ENCODE measurements at places on chromosomes 2 and 18.
A peak's percentile ranks its signal among the peaks of the same experiment; 100 is the strongest.

DNA sequence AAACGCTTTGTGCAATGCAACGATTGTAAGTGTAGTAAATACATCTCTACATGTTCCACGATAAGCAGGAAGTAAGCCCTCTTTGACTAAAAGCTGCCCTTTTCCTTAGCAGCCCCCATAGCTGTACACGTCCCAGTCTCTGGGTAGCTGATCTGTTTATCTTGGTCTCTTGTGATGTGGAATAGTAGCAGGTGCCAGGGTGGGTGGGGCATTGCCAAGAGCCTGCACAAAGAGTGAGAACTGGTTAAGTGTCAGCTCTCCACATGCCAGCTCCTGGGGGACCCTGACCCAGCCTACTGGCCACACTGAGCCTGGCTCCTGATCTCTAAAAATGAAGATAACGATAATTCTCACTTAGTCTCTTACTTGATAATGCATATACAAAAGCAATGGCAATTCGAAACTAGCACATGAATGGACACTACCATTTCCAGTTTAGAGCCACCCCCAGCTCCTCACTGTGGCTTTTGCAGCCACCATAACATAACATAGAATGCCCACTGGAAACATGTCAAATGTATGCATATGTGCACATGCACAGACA lies 92.3 kb downstream of the MYT1L start:
- no peak for DNase-seq

DNA sequence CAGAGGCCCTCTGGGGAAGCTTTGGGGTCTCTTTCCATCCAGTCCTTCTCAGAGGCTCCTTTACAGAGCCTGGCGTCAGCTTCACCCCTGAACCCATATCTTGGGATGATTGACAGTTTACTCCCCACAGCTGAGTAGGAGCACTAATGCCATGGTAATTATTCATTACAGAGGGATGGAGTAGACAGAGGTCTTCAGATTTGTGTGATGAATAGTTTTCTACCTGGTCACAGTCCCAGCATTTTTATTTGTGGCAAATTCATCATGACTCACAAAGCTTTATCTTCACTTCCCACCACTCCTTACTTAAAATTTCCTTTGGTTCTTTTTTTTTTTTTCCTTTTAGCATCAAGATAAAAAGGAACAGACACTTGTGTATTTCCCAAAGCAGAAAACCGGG lies 104.2 kb downstream of the CCDC85A start:
- peak; percentile 18 for DNase-seq

DNA sequence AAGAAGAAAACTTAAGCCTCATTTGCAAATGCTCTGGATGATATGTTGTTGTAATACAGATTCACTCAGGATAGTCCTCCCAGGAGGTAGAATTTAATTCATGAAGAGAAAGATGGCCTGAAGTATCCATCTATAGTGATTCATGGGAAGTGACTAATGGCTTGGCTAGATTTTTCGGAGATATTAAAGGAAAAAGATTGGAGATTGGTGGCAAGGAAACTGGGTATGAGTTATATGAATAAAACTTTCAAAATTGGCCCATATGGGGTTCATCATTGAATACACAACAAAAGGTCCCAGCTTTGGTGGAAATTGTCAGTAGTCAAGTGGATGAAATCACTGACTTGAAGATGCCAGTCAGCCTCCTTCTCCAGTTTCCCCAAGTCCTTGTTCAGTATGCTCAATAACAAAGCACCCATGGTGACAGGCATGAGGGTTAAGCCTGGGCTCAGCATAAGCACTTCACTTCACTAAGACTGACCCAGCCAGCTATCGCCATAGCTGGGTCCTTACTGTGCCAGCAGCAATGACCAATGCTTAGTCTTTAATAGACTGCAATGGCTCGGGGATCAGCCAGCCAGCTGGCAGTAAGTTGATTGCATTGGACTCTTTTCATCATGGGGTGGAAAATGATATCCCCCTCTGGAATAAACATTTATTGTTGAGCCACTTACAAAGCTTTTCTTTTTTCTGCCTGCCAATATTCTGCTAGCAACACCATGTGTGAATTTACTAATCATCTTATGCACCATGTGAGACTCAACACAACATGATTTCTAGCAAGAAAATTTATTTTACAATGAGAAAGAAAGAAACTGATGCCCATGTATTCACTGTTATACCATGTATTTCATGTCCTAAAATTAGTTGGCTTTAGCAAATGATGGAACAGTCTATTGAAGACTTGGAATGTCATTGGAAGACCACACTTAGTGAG lies 176.6 kb upstream of the TACR1 start:
- peak; percentile 64 for DNase-seq

DNA sequence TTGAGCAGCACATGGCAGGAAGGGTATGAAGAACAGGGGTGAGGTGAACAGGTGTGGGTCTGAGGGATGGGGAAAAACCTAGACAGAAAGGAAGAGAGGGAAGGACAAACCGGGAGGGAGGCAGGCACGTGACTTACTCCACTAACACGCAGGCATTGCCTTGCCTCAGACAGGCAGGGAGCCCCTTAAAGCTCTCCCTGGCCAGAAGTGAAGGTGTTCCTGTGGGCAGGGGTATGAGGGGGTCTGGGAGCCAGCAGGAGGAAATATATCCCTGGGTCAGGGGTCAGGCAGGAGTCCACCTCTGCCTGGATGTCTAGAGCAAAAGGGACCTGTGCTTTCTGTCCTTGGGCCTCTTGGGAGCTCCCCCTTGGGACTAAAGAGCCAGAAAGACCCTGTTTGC lies 135.3 kb upstream of the EPAS1 start:
- DNase-seq: no peak

- DNase-seq: no peak
Observed at GRCh38 chr18:55345103-55345950, 242.7 kb downstream of the TCF4 start.

GRCh38 chr2:9761577-9761976 lies 81.7 kb upstream of the TAF1B start:
- no peak for DNase-seq

DNA sequence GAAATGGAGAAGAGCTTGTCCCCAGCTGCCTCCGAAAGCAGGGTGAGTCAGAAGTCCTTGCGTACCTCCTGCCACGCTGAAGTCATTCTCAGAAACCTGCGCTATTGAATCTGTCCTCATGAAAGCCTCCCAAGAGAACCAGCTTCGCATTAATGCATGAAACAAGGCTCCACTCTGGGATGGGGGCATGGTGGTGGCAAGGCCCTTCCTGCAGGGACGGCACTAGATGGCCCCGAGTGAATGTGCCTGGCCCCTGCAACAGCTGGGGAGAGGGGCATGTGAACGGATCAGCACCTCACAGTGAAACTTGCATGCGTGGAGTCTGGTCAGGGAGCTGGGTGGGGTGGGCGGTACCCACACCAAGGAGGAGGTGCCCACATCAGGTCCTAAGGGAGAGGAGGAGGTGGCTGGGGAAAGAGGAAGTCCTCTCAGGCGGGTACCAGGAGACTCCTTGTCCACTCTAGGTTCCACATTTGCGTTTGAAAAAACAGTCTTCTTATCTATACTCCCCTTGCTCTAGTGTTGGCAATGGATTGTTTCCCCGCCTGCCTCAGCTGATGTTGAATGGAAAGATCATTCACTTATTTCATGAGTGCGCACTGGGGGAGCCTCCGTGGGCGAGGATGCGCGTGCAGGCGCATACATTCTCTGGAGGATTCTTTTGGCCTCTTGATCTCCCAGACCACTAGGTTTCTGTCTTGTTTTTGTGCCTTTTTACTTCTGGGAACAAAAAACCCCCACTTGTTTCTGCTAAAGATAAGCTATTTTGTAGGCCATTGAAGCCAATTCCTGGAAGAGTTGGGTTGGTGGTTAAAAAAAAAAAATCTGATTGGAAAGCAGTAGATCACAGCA lies 104.7 kb downstream of the KLHL29 start:
- DNase-seq: no peak

DNA sequence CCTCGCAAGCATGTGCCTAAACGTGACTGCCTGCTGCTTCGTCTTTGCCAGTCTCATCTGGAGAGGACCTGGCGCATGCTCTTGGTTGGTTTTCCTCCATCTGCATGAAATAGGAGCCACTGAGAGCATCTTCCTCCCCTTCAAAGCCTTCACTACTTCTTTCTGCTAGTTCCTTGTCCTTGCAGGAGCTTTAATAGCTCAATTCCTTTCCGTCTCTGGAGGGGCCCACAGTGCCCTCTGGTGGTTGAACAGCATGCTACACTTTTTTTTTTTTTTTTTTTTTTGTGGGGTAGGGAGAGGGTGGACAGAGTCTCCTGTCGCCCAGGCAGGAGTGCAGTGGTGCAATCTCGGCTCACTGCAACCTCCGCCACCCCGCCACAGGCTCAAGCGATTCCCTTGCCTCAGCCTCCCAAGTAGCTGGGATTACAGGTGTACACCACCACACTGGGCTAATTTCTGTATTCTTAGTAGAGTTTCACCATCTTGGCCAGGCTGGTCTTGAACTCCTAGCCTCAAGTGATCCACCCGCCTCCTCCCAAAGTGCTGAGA lies 59.6 kb downstream of the SP110 start:
- peak; percentile 54 for DNase-seq

DNA sequence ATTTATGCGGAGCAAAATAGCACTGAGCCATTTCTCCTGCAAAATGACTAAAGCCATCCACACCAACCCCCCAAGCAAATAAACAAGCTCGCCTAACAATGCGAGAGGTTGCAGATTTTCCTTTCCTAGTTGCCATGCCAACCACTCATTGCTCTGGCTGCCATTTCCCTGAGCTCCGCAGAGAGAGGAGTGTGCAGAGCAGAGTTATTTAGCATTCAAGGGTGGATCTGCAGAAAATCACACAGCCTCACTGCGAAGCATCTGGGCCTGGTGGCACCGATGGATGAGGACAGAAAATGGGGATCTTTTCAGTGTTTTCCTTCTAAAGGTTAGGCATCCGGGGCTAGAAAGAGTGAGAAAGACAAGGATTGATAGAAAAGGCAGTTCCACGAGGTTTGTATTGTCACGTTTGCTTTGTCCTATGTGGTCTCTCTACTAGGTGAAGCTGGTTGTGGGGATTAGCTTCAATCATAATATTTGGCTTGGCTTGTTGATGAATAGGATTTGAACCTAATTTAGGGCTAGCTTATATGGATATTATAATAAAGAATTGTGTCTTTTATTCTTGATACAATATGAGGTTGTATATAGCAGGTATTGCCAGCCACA lies 110.2 kb upstream of the UNC80 start:
- no peak for DNase-seq

- no peak for DNase-seq
Observed at GRCh38 chr18:62610351-62610700, 87.5 kb downstream of the ZCCHC2 start.

DNA sequence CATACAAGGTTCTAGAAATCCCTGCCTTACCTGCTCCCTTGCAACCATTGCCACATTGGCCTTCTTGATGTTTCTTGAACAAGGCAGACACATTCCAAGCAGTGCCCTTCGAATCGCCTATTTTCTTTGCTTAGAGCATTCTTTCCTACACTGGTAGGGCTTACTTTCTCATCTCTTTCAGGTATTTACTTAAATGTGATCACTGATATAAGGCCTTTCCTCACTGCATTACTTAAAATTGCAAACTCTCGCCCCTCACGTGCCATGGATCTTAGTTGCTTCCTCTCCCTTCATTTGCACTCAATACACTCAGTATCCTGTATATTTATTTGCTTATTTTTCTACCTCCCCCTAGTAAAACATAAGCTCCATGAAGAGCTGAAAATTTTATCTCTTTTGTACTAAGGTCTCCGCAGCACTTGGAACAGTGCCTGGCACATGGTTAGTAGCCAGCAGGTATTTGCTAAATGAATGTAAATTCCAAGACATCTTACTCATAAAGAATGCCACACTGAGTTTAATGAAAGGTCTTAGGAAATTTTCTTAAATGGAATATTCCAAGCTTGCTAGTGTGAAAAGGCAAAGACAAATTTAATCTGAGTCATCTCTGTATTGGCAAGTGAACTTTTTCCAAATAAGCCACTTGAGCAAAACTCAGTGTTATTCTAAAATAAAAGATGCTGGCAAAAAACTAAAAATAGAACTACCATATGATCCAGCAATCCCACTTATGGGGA lies 42.4 kb upstream of the FIGN start:
- peak; percentile 75 for DNase-seq

- DNase-seq: no peak
Observed at GRCh38 chr2:62196278-62196901, 475 bp downstream of the B3GNT2 start.

DNA sequence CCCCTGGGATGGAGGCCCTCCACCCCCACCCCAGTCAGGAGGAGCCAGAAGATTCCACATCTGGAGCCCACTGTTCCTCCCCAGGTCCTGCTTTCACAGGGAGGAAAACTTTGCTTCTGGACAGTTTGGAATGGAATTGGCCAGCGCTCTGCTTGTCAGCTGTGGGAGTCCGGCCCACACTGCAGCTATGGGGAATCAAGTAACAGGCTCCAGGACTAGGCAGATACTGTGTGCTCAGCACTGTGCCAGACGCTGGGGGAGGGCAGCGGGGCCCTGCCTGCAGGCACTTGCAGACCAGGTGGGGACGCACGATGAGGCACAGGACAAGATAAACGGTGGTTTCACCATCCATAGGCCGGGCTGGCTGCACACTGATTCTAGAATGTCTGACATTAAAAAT lies 114.0 kb downstream of the STPG4 start:
- peak; percentile 52 for DNase-seq

DNA sequence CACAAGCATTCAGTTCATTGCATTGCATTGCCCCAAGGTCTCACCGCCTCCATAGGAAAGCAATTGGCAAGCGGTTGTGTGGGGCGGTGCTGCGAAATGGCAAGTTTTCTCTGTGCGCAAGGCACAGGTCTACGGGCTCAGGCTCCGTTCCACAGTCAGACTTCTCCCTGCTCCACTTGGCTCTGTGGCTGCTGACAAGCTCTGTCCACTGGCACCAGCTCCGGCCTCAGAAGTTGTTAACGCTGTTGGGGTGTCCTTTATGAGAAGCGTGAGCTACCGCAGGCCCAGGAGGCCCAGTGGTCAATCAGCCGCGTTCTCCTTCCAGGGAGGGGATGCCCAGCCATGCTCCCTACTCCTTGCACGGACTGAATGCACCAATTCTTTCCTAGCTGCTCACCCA lies 87.0 kb upstream of the GATA6 start:
- DNase-seq: no peak

DNA sequence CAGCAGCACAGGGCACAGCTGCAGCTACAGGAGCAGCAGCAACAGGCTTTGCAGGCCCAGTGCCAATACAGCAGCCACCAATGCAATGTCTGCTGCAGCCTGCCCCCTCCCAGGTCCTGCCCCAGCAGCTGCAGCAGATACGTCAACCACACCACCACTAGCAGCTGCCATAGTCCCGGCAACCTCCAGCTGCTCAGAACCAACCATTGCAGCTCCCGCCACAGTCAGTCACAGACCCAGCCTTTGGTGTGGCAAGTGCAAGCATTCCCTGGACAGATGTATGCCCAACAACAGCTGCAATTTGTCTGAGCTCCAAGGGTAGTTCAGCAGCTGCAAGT lies 53.3 kb upstream of the TUBA3E start:
- no peak for DNase-seq
